ENCODE measurements at places on chromosomes 11 and 22.

DNA sequence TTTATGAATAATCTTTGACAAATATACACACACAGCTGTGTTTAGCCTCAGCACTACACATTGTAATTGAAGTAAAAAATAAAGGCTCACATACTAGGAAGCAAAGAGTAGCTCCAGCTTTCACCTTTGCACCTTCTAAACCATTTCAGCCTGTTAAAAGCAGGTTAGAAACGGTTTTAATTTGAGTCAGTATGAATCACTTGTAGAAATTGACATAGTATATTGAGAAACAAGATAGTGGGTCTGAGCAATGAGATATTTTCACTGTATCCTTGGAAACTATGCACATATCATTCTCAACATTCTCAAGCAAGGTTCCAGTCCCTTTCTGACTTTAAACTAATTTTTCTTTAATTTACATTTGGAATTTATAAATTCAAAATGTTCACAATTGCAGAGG, 380.3 kb downstream of the AASDHPPT start:
- DNase-seq, result no peak

DNA sequence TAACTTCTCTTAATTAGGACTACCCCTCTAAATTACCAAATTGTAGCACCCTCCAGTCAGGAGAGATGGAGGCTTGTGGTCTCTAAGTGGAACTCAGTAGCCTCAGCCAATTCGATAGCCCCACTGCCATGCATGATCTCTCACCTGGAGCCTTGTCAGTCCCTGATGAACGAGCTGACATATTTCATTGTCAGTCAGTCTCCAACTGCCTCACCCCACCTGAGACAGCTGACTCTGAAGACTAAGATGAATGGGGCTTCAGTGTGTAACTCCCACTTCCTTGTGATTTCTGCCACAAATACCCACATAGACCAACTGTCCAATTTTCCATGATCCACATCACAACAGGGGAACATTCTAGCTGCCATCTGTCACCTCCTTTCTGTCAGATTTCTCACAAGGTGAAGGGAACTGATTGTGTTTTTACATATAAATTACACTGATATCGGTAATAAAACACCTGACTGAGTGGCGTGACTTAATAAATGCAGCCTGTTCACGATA, 206.5 kb downstream of the FAM181B start:
- DNase-seq, result no peak

GRCh38 chr11:125390946-125391345, 105.1 kb downstream of the FEZ1 start:
- DNase-seq, result no peak

GRCh38 chr11:705646-706438, at the start of gene EPS8L2:
EPS8L2 (plus strand) TSS chr11:706231; CDS start chr11:709408, 3,177 bp downstream.
- DNase-seq, result no peak

- no peak for DNase-seq
These were observed 67.0 kb downstream of the ETS1 start for GRCh38 chr11:128520206-128520887.

- DNase-seq, result no peak
These were observed 412.7 kb downstream of the ETS1 start for GRCh38 chr11:128174465-128175291.

DNA sequence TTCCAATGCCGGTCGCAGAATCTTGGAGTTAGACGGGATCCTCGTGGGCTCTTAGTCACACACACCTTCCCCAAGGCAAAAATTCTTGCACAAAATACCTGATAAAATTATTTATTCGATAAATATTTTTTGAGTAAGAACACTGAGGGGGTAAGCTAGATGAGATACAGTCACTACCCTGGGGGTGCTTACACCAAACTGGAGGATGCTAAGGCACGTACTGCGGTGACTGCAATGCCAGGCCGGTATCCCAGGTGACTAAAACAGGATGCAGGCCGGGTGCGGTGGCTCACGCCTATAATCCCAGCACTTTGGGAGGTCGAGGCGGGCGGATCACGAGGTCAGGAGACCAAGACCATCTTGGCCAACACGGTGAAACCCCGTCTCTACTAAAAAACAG, 1.7 kb upstream of the MRTFA start:
- no peak for DNase-seq

DNA sequence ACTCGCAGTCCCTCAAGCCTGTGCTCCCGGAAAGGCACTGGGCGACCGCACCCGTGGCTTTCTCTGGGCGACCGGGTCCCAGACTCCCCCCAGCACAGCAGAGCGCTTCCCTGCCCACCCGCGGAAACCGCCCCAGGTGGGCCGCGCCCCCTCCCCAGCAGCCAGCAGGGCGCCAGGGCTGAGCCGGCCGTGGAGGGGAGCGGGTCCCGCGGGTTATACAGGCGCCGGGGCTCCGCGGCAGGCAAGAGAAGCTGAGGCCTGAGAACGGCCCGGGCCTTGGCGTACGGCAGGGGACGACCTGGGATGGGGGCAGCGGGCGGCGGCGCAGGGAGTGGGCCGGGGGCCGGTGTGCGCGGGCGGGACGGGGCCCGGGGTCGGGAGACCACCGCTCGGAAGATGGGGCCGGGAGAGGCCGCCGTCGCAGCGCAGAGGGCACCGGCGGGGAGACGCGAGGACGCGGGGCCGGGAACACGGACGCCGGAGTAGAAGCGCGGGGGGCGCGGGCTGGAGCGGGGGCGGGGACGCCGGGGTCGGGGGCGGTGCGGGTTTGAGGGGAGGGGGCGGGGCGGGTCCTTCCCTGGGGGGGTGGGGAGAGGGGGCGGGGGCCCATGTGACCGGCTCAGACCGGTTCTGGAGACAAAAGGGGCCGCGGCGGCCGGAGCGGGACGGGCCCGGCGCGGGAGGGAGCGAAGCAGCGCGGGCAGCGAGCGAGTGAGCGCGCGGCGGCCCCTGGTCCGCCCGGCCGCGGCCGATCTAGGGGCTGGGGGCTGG, at the start of gene MDK:
Gene MDK (plus strand): TSS at position 622 of the 771 bp plus-strand sequence. CDS start 389 bp downstream, outside the sequence.
- DNase-seq, result no peak

DNA sequence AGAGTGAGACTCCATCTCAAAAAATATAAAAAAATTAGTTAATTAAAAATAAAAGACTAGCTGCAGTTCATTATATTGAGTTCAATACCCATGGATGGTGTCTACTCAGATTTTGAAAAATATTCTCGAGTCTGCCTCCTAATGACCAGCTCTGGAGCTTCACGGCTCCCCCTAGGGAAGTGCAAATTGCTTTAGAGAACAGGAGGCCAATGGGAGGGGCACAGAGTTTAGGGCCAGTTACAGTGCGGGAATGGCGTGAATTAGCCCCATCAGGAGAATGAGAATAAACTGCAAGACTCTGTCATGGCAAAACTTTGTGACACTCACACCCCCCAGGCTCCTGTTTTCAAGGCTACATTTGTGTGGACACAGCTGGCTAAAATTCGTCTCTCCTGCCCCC, 4.6 kb downstream of the FGF4 start:
- no peak for DNase-seq

GRCh38 chr22:22787786-22788459, 99.7 kb upstream of the IGLL5 start:
- peak; percentile 46 for DNase-seq

DNA sequence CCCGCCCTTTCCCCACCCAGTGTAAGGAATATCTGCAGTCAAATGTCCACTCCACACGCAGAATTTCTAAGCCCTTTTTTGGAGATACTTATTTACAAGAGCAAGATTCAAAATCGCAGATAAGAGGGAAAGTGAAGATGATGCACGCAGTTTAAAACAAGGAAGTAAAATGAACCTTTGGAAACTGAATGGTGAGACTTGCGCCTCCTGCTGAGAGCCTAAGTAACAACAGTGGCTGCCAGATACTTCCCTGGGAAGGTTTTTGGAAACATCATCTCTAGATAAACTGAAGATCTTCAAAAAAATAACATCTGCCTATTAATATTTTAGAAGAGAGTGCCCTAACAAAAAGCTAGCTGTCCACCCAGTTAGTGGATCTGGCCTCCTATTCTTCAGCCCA, 963.1 kb upstream of the FAT3 start:
- DNase-seq, result no peak

DNA sequence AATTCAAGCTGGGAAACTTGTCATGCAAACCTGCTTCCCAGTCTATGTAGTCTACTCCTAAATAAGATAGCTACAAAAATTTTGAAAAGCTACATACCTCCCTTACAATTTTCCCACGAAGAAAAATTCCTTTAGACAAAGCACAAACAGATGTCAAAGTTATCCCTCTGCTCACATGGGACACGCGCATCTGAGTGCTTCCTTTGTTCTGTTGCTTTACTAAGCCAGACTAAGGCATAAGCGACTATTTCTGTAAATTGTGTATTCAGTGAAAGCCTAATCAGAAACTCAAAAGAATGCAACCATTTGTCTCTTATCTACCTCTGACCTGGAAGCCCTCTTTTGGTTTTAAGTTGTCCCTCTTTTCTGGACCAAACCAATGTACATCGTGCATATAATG, 583.7 kb upstream of the B3GAT1 start:
- no peak for DNase-seq

GRCh38 chr11:87259736-87260135, 222.0 kb downstream of the TMEM135 start:
- DNase-seq, result no peak

GRCh38 chr22:42376711-42377554, 55.3 kb downstream of the NFAM1 start:
- DNase-seq, result no peak

GRCh38 chr11:60989093-60989650, 17.7 kb downstream of the CD6 start:
- DNase-seq, result no peak

- DNase-seq, result no peak
These were observed 284 bp downstream of the CCS start for GRCh38 chr11:66593303-66593635.

DNA sequence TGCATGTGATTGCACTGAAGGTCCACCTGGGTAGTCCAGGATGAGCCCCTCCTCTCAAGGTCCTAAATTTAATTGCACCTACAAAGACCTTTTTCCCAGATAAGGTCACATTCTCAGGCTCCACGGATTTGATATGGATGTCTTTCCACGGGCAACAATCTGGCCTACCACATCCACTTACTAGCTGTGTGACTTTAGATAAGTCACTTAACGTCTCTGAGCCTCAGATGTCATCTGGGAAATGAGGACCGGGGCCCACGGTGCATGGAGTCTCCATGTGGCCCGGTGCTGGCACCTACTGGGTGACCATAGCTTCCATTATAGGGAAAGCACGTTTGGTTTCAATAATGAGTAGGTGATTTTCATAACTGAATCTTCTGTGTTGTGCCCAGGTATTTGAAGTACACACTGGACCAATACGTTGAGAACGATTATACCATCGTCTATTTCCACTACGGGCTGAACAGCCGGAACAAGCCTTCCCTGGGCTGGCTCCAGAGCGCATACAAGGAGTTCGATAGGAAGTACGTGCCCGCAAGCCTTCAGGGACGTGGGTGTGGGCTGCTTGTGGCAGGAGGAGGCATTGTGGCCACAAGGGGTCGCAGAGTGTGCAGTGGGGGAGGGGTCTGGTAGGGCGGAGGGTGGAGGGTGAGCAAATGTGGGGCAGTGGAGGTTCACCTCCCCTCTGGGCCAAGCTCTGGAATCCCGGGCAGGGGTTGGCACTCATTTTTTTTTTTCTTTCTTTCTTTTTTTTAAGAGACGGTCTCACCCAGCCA, 55.7 kb downstream of the ARHGAP8 start:
- DNase-seq, result no peak

GRCh38 chr22:28857288-28857687, 26.1 kb upstream of the ZNRF3 start:
- no peak for DNase-seq

DNA sequence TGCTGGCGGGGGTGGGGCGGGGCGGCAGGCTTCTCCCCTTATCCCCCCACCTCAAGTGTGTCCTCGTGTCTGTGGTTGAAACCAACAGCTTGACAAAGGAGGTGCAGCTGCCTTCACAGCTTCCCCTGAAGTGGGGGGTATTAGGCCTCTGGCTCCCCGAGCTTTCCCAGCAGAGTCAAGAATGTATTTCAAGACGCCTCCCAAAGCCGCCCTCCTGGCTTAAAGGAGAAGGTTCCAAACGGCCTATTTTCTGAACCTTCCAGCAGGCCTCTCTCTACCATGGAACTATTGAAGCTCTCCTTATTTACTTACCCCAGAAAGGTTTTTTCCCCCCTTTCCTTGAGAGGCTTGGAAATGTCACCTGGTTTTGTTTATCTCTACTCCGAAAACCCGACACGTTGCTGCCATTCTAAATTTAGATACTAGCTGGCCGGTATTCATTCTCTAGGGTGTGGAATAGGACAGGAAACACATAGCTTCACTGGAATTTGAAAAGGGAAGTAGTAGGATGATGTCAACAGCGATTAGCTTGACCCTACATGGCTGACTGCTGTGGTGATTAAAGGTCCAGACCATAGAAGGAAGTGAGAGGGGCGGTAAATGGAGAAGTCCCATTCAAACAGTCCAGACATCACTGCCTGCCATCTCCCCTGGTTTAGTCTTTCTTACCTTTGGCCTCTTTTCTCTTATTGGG, 671 bp upstream of the PICALM start:
- DNase-seq, result no peak

DNA sequence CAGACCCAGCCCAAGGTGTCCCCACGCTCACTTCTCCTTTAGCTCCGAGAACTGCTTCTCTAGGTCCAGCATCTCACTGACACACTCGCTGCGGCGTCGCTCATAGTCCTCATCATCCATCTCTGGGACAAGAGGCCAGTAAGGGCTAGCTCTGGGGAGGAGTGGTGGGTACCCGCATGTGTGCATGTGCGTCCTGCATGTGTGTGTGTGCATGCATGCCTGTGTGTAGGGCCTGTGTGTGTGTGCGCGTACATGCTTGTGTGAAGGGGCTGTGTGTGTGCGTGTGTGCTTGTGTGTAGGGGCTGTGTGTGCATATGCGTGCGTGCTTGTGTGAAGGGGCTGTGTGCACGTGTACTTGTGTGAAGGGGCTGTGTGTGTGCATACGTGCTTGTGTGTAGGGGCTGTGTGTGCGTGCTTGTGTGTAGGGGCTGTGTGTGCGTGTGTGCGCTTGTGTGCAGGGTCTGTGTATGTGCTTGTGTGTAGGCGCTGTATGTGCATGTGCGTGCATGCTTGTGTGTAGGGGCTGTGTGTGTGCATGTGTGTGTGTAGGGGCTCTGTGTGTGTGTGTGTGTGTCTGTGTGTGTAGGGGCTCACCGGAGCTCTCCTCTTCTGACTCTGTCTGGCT, 3.3 kb downstream of the BRMS1 start:
- no peak for DNase-seq

- no peak for DNase-seq
These were observed 96.6 kb downstream of the FDX1 start for GRCh38 chr11:110526323-110526722.

DNA sequence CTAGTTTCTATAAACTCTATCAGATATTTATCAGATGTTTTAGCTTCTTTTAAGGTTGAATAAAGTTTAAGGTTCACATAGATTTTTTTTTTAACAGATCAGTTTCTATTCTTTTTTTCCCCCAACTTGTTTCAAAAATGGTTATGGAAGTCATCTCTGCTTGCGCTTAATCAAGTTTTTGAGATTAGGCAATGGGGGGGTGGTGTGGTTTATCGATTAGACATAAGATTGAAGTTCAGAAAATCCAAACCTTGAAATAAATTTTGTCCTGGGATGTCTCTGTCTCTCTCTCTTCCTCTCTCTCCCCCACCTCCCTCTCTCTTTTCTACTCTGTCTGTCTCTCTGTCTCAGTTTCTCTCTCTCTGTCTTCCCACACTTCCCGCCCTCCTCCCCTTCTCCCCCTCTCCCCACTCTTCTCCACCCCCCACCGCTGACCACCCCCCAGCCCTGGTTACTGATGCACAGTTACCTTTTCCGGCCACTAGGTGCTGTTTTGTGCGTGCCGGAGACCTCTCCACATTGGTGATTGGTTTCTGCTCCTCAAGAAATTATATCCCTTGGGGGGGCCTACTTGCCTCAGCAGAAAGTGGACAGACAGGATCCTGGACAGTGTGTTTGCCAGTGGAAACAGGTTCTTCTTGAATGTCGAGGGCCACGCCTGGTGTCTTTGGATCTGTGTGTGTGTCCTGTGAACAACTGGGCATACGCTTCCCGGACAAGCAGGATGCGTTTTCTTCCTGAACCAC, 29.7 kb upstream of the ANO1 start:
- no peak for DNase-seq
